ENCODE measurements at places on chromosomes 4 and X.

- DNase-seq, result no peak
These were observed 102.5 kb upstream of the MYOZ2 start for GRCh38 chr4:119032921-119033685.

DNA sequence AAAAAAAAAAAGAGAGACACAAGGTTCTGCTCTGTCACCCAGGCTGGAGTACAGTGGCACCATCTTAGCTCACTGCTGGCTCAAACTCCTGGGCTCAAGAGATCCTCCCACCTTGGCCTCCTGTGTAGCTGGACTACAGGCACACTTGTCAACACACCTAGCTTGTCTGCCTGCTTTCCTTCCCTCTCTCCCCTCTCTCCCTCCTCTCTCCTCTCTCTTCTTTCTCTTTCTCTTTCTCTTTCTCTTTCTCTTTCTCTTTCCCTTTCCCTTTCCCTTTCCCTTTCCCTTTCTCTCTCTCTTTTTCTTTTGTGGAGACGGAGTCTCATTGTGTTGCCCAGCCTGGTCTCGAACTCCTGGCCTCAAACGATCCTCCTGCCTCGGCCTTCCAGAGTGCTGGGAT, 132.1 kb downstream of the DIPK2B start:
- DNase-seq, result no peak

DNA sequence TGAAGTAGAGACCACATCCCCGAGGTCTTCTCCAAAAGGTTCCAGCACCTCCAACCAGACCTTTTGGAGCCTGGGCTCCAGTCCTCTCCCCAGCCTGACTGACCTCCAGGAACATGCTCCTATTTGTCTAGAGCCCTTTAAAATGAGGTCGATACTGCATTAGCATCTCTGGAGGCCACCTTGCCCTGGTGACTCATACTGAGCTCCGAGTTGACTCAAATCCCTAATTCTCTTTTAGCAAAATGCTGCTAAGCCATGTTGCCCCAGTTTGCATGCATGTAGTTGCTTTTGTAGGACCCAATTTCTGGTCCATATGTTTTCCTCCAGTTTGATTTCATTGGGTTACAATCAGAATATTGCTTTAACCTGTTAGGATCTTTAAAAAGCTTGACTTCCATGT, 43.5 kb upstream of the CITED1 start:
- DNase-seq, result no peak

DNA sequence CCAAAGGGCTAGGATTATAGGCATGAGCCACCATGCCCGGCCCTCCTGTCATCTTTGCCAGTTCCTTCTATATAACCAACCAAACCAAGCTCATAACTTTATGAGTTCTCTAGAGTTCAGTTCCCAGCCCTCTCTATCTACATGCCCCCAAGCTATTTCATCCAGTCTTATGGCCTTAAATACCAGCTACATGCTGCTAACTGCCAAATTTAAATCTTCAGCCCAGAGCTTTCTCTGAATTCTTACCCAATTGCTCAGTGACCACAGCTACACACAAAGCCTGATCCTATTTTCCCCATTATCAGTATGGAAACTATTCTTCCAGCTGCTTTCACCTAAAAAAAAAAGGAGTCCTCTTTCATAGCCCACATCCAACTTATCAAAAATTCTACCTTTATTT, 23.1 kb downstream of the TMEM184C start:
- no peak for DNase-seq

GRCh38 chr4:58456727-58457384, 1346.7 kb upstream of the IGFBP7 start:
- no peak for DNase-seq

GRCh38 chr4:168864821-168865541, 145.1 kb downstream of the CBR4 start:
- no peak for DNase-seq

Measured in NCI-H774 (cell line).